Peyer's patch (tissue), 4 donors: ENCODE measurements at places on chromosomes 5 and 9. TPM values are rescaled to one million over a fixed set of nuclear protein-coding genes. Genes with fewer than 3 reads are reported as not detected.

- no peak for DNase-seq
Measured at GRCh38 chr9:125887172-125887571, 140.0 kb downstream of the PBX3 start.

DNA sequence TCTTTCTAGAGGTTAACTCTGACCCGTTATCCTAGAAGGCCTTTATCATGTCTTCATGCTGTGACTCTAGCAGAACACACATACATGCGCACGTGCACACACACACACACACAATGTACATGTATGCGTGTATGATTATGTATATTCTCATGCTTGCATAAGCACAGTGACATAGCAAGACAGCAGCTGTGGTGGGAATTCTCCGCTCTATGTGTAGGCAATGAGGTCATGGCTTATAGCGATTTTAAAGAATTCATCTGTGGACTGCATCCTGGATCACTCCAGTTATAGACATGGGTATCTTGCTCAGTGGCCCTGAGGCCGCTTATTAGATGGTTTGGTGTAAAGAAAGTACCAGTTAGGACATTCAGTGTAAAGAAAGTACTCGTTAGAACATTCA, 106.2 kb downstream of the FBXL7 start:
- no peak for DNase-seq

The SLC4A9 gene
- 2.5 TPM for total RNA-seq

DNA sequence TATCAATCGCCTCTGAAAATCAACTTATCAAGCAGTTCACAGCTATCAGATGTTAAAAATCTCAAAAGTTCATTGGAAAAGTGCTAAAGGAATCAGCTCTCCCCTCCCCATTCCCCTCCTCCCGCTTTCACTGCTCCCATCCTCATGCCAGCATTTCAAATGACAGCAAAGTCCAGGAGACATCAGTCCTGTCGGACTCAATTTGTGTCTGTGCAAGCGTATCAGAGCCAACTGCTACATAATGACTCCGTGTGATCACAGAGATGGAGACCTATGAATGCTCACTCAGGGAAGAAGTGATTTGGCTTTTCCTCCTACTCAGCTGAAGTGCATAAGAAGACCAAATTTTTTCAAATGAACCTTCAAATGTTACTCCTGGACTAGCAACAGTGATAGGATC, 937.2 kb upstream of the DMAC1 start:
- DNase-seq, result no peak

The ORM2 gene
- total RNA-seq, result not detected

The SV2C gene
- 0.27 TPM for total RNA-seq

DNA sequence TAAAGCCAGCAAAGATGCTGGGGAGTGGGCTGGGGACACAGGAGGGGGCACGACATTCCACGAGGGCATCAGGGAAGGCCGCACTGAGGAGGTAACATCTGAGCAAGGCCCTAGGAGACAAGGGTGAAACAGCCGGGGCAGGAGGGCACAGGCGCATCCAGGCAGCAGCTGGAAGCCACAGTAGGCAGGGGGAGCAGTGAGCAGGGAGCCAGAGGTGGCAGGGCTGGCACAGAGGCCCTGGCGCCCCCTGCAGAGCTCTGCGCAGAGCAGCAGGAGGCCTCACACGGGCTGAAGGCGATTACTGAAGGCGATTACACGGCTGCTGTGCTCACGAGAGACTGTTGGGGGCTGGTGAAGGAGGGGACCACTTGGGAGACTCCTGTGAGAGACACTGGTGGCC, 15.4 kb downstream of the LMAN2 start:
- no peak for DNase-seq

DNA sequence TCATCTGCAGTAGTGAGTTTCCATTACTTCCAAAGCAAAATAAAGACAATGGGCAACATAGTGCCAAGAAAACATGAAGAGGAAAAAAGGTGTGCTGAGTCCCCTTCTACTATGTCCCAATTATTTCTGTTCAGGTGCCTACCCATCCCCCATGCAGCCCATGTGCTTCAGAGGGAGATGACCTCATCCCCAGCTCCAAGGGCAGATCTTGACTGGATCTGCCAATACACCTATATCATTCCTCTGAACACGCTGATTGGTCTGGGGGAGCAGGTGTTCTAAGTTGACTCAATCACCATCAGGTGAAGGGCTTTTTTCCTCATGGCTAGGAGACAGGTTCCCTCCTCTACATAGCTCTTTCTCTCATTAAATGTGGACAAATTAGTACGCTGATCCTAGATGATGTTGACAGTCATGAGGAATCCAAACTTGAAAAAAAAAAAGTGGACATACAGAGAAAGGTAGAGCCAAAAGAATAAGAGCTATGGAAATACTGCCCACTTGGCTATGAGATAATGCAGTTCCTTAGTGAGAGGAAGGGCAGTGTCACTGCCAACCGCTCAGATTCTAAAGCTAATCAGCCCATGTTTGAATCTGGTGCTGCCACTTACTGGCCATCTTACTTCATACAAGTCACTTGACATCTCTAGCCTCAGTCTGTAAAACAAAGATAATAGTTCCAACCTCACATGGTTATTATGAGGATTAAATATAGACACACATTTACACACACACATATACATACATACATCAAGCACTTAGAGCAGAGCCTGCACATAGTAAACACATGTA, 23.1 kb downstream of the PRELID2 start:
- no peak for DNase-seq

The C9 gene
- not detected for total RNA-seq

The MYMK gene
- total RNA-seq, result not detected

DNA sequence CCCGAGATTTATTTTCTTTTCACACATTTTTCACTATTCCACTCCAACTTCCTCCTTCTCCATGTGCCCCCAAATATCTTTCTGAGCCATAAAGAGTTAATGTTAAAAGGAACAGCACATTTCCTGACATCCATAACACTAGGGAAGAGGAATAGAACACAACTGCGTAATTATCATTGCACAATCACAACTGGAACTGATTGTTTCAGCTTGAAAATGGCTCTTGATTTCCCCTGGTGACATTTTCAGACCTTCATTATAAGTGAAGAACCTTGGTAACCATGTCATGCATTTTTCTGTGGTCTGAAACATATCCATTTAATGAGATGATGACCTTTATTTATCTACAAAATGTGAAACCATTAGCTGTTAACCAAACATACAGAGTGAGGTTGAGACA, 82.4 kb downstream of the PCSK1 start:
- no peak for DNase-seq

The SLC27A6 gene
- not detected for total RNA-seq

The ARID3C gene
- total RNA-seq, result not detected

DNA sequence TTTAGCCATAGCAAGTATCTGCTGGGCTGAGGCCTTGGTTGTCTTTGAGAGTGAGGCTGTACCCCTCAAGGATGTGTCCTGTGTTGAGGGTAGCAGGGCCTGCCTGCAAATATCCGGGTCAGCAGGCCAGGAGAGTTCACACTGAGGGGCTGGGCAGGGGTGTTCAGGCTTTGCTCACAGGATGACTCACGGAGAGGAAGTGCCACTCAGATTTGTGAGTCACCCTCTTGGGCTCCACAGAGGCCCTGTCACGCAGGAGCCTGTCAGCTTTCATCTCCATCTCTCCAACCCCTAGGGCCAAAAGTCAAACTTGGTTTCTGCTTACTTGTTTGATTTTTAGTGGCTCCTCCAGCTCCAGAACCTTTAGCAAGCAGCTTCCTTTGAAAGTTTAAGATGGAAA, 211.5 kb downstream of the SEC61B start:
- peak; percentile 48 for DNase-seq

The CKMT2 gene
- total RNA-seq, result 5.8 TPM
